ENCODE measurements at places on chromosomes 7 and 10.

DNA sequence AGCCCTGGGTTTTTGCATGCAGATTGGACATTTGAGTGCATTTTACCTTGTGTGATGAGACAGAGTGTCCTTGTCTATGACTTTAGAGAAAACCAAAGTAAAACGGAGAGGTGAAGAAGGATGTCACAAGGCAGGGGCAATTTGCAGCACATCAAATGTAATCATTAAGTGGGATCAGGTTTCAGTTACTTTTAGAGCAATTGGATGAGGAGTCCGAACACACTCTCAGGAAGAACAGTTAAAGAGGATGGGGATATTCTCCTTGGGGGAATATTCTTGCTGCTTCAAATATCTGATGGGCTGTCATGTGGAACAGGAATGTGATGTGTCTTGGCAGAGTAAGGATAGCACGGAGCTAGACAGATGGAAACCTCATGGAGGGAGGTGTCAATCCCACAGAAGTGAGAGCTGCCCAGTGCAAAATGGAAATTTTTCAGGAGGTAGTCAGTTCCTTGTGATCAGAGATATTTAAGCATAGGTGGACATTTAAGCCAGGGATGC, 757 bp downstream of the RAB19 start:
- no peak for DNase-seq

- no peak for DNase-seq
Observed at GRCh38 chr10:43238462-43238861, 28.4 kb downstream of the RASGEF1A start.

- no peak for DNase-seq
Observed at GRCh38 chr10:81000781-81001180, 463.1 kb downstream of the SH2D4B start.

- DNase-seq, result no peak
Observed at GRCh38 chr7:110486549-110486948, 604.4 kb upstream of the LRRN3 start.

- no peak for DNase-seq
Observed at GRCh38 chr7:44380189-44380830, 54.9 kb upstream of the CAMK2B start.

DNA sequence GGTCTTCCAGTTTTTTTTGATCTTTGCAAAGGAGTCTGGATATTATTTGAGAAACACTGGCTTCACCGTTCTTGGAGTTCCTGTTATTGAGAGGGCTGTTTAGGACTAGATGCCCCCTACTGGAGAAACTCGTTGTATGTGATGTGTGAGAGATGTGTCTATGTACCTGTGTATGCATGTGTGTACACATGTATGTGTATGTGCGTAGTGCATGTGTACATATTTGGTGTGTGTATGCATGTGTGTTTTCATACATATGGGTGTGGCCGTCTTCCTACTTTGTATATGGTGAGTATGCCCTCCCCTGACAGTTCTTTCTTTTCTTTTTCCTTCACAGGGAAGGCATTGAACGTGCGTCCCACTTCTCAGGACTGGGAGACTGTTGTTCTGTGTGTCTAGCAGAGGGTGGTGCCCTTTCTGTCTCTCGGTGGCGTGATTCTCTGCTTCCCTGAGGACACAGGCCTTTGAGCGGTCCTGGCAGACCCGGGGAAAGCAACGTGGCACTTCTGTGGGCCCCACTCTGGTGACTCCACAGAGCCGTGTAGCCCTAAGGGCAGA, 3.0 kb upstream of the CALHM3 start:
- no peak for DNase-seq

DNA sequence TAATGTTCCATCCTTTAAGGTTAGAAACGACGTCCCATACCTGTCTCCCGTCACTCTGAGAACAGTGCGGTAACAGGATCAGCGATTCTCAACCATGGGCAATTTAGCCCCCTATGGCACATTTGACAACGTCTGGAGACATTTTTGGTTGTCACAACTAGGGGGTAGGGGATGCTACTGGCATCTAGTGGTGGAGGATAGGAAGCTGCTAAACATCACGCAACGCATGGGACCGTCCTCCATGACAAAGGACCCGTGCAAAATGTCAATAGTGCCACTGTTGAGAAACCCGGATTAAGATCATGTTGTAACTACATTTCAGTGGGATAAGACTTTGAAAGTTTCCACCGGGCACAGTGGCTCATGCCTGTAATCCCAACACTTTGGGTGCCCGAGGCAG, 5.0 kb upstream of the PAXIP1 start:
- DNase-seq, result no peak

DNA sequence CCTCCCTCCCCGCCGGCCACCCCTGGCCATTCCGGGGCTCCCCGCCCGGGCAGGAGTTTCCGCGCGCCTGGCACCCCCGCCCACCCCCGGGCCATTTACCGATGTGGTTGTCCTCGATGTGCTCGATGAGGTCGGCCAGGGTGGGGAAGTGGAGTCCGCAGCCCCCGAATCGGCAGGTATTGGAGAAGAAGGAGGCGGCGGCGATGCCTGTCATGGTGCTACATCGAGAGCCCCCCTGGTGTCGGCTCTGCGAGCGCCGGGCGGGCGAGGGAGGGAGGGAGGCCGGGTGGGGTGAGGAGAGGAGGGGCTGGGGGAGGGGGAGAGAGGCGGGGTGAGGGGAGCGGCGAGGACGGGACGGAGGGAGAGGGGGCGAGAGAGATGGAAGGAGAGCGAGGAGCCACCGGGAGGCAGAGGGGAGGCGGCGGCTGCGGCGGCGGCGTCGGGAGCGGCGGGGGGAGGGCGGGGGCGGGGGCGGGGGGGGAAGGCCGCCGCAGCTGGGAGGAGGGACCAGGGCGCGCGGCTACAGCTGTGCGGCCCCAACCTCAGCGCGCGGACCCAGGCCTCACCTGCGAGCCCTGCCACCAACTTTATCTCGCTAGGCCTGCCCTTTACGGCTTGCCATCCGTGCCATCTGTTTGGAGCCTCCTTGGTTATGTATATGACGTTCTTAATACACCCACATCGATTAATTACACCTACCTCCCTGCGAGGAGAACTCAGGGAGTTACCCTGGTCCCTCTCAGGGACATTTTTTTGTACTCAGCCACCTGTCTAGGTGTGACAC, at the start of gene JAZF1:
TSS of gene JAZF1 (minus strand) at position 432 of the 784 bp plus-strand sequence.
- DNase-seq, result peak; percentile 83

GRCh38 chr10:55627501-55628051, 733.5 kb downstream of the ZWINT start:
- DNase-seq, result no peak

DNA sequence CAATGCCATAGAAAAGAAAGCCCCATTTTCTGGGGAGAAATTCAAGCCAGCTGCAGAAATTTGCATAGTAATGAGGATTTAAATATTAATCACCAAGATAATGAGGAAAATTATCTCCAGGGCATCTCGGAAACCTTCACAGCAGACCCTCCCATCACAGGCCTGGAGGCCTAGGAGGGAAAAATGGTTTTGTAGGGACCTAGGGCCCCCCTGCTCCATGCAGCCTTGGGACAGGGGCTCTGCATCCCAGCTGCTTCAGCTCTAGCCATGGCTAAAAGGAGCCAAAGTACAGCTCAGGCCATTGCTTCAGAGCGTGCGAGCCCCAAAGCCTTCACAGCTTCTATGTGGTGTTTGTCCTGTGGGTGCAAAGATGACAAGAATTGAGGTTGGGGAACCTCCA, 46.6 kb upstream of the VOPP1 start:
- DNase-seq, result no peak

GRCh38 chr10:129950676-129951075, 13.4 kb downstream of the EBF3 start:
- no peak for DNase-seq

DNA sequence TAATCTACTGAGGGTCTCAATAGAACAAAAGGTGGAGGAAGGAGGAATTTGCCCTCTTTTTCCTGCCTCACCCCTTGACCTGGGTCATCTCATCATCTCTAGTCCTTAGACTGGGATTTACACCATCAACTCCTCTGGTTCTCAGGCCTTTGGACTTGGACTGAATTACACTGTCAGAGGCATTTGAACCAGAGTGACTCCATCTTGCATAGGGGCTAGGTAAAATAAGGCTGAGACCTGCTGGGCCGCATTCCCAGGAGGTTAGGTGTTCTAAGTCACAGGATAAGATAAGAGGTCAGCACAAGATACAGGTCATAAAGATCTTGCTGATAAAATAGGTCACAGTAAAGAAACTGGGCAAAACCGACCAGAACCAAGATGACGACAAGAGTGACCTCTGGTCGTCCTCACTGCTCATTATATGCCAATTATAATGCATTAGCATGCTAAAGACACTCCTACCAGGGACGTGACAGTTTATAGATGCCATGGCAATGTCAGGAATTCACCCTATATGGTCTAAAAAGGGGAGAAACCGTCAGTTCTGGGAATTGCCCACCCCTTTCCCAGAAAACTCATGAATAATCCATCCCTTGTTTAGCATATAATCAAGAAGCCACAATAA, 84.0 kb downstream of the C1GALT1 start:
- DNase-seq, result no peak

GRCh38 chr7:77482015-77482414, 55.1 kb upstream of the PTPN12 start:
- no peak for DNase-seq

DNA sequence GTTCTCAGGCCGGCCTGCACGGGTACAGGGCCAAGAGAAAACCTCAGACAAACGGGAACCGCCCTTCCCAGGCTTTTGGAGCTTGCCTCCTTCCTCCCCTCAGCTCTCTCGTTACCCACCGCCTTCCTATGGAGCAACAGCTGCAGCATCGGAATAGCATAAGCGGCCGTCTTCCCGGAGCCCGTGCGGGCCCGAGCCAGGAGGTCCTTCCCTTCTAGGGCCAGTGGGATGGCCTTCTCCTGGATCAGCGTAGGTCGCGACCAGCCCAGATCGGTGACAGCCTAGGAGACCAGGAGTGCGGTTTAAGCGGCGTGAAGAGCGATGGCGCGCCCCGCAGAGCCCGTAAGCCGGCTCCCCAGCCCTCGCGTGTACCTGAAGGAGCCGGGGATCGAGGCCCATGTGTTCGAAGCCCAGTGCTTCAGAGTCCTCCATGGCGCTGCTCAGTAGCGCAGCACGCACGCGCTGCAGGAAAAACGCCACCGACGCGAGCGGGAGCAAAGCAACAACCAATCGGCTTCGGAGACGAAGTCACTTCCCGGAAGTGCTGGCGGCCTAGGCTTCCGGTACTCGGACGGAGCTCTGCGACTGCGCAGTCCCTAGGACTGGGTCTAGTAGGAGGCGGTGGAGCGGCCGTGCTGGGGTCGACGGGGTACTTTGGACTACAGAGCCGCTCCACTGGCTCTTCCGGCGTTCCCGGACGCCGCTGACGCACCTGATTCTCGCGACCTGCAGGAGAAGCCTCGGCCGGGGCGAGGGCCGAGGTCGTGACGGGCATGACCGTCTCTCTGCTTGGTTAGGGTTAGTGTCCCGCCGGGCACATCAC, at the start of gene DDX56:
TSS of gene DDX56 (minus strand) at position 445 of the 823 bp plus-strand sequence. CDS start at position 432, 13 bp downstream.
- peak; percentile 96 for DNase-seq

DNA sequence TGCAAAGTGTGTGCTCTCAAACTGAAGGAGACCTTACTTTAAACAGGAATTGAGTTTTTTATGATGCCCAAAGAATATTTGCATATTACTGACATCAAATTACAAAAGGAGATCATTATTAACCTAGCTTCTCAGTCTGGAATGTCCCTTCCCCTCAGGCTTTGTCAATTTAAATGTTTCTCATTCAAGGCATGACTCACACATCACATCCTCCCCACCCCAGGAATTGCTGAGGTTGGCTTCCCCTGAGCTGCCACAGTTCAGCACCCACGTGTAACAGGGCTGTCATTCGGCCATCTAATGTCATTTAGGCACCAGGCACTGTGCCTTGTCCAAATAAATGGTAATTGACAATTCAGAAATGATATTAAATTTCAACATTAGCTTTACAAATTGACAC, 305.9 kb upstream of the MGMT start:
- no peak for DNase-seq

- DNase-seq, result no peak
Observed at GRCh38 chr7:46933596-46933995, 648.3 kb downstream of the TNS3 start.

- no peak for DNase-seq
Observed at GRCh38 chr7:92595281-92595680, 5.1 kb upstream of the FAM133B start.

DNA sequence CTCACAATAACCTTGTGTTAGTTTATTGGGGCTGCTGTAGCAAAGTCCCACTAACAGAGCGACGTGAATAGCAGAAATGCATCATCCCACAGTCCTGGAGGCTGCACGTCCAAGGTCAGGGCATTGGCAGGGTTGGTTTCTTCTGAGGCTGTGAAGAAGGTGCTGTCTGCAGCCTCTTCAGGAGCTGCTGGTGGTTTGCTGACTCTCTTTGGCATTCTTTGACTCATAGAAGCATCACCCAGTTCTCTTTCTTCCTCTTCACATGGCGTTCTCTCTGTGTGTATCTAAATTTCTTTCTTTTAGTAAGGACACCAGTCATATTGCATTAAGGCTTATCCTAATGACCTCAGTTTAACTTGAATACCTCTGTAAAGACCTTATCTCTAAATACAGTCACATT, 428.4 kb upstream of the KLF6 start:
- no peak for DNase-seq

GRCh38 chr7:8702807-8703206, 269.4 kb downstream of the NXPH1 start:
- no peak for DNase-seq

- DNase-seq, result no peak
Observed at GRCh38 chr10:110003524-110003885, 4.3 kb upstream of the ADD3 start.

All from anterior cingulate cortex (tissue), 58 donors.